ENCODE measurements at places on chromosomes 11 and 22. TPM values are rescaled to one million over a fixed set of nuclear protein-coding genes. Genes with fewer than 3 reads are reported as not detected.

The DAGLA gene
- 0.30 TPM for total RNA-seq

The PRR33 gene
- not detected for total RNA-seq

The CALCA gene
- not detected for total RNA-seq

The ABCG4 gene
- total RNA-seq: not detected

The HEPN1 gene
- total RNA-seq: not detected

The CRYBB2 gene
- total RNA-seq: not detected

The KDM2A gene
- total RNA-seq: 94.8 TPM

The OSM gene
- total RNA-seq: 72.0 TPM

The PRG3 gene
- not detected for total RNA-seq

The FXYD6 gene
- not detected for total RNA-seq
